SJCRH30 (cell line): ENCODE measurements at places on chromosomes 2 and 18.

- no peaks in the 10 kb centered on the region for H3K4me1 ChIP-seq
- H3K4me3 ChIP-seq = no peak overlapping the region
- DNase-seq = no peak
Measured at GRCh38 chr2:58899692-58900091, 658.6 kb upstream of the FANCL start.

GRCh38 chr2:234377761-234378391, 119.0 kb downstream of the ARL4C start:
- peaks cover 21% of the 10 kb centered on the region for H3K4me1 ChIP-seq
- no peaks in the 10 kb centered on the region for H3K36me3 ChIP-seq
- H3K4me3 ChIP-seq = peak overlapping the region; percentile 36
- no peaks in the 10 kb centered on the region for H3K27me3 ChIP-seq
- peak; percentile 76 for DNase-seq

DNA sequence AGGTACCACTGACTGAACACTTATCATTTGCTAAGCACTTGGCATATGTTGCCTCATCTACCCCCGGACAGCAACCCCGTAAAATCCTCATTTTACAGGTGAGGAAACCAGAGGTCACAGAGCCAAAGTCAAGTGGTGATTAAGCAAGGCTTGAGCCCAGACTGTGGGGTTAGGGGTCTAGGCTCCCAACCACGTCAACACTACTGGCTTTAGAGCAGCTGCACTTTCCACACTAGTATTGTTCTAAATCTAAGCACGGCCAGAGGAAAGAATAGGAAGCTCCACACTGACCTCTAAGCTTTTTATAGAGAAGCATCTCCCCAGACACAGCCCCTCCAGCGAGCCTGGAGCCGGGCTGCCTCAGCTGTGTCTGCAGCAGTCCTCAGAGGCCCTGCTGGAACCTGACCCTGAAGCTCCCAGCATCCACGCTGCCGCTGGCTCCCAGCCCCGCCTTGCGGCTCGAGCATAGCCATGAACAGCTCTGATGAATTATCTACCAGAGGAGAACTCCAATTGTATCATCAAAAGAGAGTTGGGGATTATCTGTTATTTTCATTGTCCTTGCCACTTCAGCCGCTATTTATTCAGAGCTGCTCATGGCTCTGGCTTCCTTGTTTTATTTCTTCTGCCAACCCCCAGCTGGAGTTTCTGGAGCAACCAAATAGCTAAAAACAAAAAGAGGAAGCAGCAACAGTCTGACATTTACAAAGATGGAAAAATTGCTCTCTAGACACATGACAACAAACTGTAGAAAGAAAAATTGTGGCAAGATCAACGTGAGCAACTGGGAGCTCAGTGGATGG, 62.2 kb upstream of the RTN4 start:
- H3K4me3 ChIP-seq = peak overlapping the region; percentile 18
- H3K4me1 ChIP-seq = peaks cover 58% of the 10 kb centered on the region
- peak overlapping the region; percentile 79 for H3K27ac ChIP-seq

GRCh38 chr2:190119923-190120590, 57.5 kb upstream of the MSTN start:
- no peaks in the 10 kb centered on the region for H3K27me3 ChIP-seq
- peak overlapping the region; percentile 44 for H3K4me3 ChIP-seq
- H3K27ac ChIP-seq = no peak overlapping the region

DNA sequence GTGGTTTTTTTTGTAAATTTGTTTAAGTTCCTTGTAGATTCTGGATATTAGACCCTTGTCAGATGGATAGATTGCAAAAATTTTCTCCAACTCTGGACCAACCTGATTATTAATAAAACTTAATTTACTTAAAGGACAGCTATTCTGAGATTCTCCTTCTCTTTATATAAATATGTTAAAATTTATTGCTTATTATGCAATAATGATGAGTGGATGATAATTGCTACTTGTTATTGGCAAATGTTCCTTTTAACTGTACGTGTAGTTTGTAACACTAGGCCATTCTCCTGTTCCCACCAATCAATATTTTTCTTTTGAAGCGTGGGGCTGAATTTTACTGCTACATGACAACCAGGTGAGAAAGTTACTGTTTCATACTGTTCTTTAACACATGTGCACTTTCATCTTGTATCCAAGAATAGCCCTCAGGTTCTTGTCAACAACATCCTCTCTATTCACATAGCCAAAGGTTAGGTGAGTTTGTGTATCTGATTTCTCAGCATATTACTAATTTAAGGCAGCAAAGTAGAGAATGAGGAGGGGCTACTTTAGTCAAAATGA, 16.6 kb upstream of the STK17B start:
- no peaks in the 10 kb centered on the region for H3K27me3 ChIP-seq
- DNase-seq = no peak
- no peaks in the 10 kb centered on the region for H3K36me3 ChIP-seq
- no peak overlapping the region for H3K4me3 ChIP-seq

- H3K4me1 ChIP-seq = no peaks in the 10 kb centered on the region
- H3K27ac ChIP-seq = no peak overlapping the region
- H3K4me3 ChIP-seq = no peak overlapping the region
- peak; percentile 53 for DNase-seq
- H3K36me3 ChIP-seq = no peaks in the 10 kb centered on the region
Measured at GRCh38 chr2:217804791-217805667, 197.8 kb downstream of the TNS1 start.
